ENCODE measurements at places on chromosomes 6 and 20.
A peak's percentile ranks its signal among the peaks of the same experiment; 100 is the strongest.

DNA sequence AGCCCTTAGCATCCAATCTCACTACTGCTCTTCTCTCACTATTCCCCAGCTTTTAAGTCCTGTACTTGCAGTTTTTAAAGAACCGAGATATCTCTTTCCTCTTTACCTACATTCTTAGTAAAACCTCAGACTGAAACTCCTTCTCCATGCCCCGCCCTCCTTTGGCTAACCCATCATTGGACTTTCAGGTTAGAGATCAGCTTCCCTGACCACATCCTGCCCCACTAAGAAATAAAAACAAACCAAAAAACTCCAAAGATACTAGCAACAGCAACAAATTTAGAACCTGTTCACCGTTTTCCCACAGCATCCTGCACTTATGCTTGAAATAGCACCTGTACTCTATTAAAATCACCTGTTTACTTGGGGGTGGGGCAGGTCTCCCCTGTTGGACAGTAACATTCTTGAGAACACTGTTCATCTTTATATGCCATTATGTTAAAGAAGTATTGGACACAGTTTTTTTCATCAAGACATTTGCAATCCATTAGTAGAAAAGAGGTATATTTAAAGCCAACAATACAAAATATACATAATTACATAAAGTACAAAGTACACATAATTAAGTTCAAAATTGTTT, 16.3 kb upstream of the SMAP1 start:
- no peak for DNase-seq
- no peaks in the 10 kb centered on the region for H3K27me3 ChIP-seq
- H3K4me3 ChIP-seq, result no peak overlapping the region
- no peaks in the 10 kb centered on the region for H3K4me1 ChIP-seq
- no peak overlapping the region for H3K27ac ChIP-seq
- no peaks in the 10 kb centered on the region for H3K36me3 ChIP-seq

GRCh38 chr20:11311659-11312224, 606.0 kb upstream of the BTBD3 start:
- H3K27ac ChIP-seq, result no peak overlapping the region
- no peaks in the 10 kb centered on the region for H3K36me3 ChIP-seq

DNA sequence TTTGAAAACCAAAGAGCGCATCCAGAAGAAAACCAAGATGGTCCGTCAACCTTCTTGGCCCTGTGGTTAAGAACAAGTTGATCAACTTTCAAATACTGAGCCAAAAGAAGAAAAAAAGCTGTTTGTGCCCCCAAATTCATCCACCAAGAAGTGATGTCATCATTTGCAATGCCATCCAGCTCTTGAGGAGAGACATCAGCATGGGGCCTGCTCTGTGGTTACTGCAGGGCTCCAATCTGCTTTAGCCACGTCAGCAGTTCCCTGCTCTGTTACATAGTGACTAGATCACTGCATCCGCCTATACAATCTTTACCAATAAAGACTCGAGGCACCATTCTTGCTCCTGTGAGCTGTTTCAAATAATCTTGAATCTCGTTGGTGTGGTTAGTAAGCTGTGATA, 75.0 kb upstream of the BLCAP start:
- peaks cover 4% of the 10 kb centered on the region for H3K4me1 ChIP-seq
- H3K4me3 ChIP-seq, result no peak overlapping the region
- H3K36me3 ChIP-seq, result no peaks in the 10 kb centered on the region
- H3K27ac ChIP-seq, result no peak overlapping the region
- no peak for DNase-seq

DNA sequence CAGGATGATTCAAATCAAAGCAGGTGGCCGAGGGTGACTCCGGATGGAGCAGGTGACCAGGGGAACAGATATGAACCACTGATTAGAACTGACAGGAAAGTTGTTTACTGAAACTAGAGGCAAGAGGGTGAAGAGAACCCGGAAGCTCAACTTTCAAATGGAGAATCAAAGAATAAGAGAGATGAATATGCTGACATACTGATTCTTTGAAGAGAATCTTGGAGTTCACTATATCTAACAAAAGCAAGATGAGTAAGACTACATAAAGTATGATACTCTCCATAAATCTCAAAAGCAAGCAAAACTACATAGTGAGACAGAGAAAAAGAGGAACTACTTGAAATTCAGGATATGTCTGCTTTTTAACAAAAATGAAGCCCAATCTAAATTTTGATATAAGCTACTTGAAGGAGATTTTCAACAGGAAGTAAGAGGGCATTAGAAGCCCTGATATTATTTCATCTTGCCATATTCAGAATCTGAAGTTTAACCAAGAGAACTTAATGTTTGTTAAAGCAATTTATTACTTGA, 4.0 kb upstream of the UBD start:
- H3K4me1 ChIP-seq, result no peaks in the 10 kb centered on the region
- no peak overlapping the region for H3K4me3 ChIP-seq
- H3K27ac ChIP-seq, result no peak overlapping the region
- no peaks in the 10 kb centered on the region for H3K36me3 ChIP-seq
- H3K27me3 ChIP-seq, result peaks cover 9% of the 10 kb centered on the region
- DNase-seq, result no peak

- DNase-seq, result peak; percentile 92
- H3K4me1 ChIP-seq, result peaks cover 13% of the 10 kb centered on the region
- H3K36me3 ChIP-seq, result no peaks in the 10 kb centered on the region
- no peak overlapping the region for H3K4me3 ChIP-seq
- H3K27me3 ChIP-seq, result no peaks in the 10 kb centered on the region
Observed at GRCh38 chr20:17822039-17822438, 122.3 kb downstream of the BANF2 start.

- no peak for DNase-seq
- H3K36me3 ChIP-seq, result no peaks in the 10 kb centered on the region
- no peak overlapping the region for H3K27ac ChIP-seq
Observed at GRCh38 chr6:138397128-138398122, 6.6 kb upstream of the HEBP2 start.

- no peaks in the 10 kb centered on the region for H3K36me3 ChIP-seq
- H3K27me3 ChIP-seq, result peaks cover 2% of the 10 kb centered on the region
- H3K4me3 ChIP-seq, result no peak overlapping the region
- no peak overlapping the region for H3K27ac ChIP-seq
- DNase-seq, result no peak
Observed at GRCh38 chr6:12815884-12816600, 99.5 kb downstream of the PHACTR1 start.

GRCh38 chr6:42374018-42374669, 77.6 kb downstream of the TRERF1 start:
- H3K27ac ChIP-seq, result no peak overlapping the region
- no peaks in the 10 kb centered on the region for H3K27me3 ChIP-seq
- no peak for DNase-seq
- no peak overlapping the region for H3K4me3 ChIP-seq
- no peaks in the 10 kb centered on the region for H3K36me3 ChIP-seq
- peaks cover 43% of the 10 kb centered on the region for H3K4me1 ChIP-seq

DNA sequence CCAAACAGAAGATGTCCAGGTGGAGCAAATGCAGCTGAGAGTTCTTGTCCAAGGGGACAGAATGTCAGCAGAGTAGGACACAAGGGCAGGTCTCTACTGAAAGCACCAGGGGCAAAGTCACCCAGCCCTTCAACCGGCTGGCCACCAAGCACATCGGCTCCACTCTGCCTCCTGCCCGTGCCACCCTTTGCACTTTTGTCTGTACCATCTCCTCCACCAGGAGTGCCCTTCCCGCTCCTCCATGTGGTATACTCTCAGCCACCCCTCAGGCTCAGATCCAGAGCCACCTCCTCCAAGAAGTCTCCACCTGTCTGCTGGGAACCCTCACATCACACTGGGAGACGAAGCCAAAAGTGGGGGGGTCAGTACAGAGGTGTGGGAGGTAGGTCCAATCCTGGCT, 4.1 kb upstream of the HSPA12B start:
- H3K36me3 ChIP-seq, result no peaks in the 10 kb centered on the region
- no peak for DNase-seq
- H3K4me3 ChIP-seq, result no peak overlapping the region
- H3K27ac ChIP-seq, result no peak overlapping the region
- H3K27me3 ChIP-seq, result peaks cover 32% of the 10 kb centered on the region

DNA sequence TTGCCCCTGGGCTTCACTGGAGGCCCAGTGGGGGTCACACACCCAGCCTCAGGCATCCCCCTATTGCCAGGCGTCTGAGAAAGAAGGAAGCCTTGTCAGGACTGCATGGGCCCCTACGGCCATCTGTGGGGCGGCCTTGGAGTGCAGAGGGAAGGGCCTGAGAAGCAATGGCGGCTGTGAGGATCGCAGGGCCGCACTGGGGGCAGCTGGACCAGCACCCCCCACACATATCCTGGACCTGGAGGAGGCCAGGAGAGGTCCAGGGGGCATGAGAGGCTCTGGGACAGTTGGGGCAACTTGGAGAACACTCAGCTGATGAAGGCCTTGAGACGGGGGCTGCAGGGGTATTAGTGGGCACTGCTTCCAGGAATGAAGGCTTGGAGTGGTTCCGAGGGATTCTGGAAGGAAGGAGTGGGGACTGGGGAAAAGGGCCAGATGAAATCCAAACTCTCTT, 16.5 kb downstream of the MDFI start:
- H3K36me3 ChIP-seq, result no peaks in the 10 kb centered on the region
- H3K27me3 ChIP-seq, result no peaks in the 10 kb centered on the region
- no peak overlapping the region for H3K4me3 ChIP-seq
- no peak overlapping the region for H3K27ac ChIP-seq
- no peak for DNase-seq

Data from cardiac muscle cell (in vitro differentiated cells and primary cell).